ENCODE measurements at places on chromosomes 1 and 21.
A peak's percentile ranks its signal among the peaks of the same experiment; 100 is the strongest.

DNA sequence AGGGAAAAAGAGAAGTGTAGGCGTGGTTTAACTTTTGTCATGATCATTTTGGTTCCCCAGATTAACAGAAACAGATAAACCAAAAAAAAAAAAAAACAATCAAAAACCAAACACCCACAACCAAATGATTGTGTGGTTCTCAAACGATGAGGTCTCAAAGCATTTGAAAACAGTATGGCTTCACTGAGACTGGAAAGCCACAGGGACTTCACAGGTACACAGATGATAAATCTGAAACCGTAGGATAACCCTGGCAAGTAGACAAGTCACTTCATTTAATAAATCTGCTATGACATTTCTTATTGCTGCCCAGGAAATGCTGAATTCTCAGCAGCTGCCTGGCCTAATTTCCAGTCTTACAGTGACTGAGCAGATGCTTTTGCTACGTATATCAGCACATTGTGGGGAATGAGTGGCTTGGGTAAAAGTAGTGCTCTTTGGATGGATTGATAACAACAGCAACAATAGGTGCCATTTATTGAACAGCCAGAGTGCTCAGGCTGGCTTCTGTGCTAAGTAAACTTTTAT, 6.1 kb downstream of the ST6GALNAC3 start:
- peak; percentile 18 for DNase-seq

- no peak for DNase-seq
Observed at GRCh38 chr1:246534114-246534513, 27.0 kb upstream of the SMYD3 start.

DNA sequence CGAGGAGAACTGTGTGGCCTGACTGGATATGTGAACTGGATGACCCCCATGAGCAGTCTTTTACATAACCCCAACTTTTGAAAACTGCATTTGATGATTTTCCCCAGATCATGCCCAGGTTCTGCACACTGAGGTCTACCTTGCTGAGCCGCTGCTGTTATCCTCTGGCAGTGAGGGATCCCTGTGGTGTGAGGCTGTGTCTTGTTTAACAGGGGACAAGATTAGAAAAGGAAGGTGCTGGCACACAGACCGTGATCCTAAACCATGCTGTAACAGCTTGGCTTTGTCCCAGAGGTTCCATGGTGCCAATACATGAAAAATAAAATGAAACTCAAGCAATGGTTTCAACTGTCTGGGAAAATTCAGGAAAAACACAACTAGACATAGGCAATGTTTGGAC, 134.2 kb downstream of the ZZZ3 start:
- DNase-seq, result no peak

GRCh38 chr1:24992761-24993211, 62.7 kb upstream of the RUNX3 start:
- DNase-seq, result no peak

GRCh38 chr1:213287987-213288386, 236.9 kb downstream of the RPS6KC1 start:
- DNase-seq, result no peak

DNA sequence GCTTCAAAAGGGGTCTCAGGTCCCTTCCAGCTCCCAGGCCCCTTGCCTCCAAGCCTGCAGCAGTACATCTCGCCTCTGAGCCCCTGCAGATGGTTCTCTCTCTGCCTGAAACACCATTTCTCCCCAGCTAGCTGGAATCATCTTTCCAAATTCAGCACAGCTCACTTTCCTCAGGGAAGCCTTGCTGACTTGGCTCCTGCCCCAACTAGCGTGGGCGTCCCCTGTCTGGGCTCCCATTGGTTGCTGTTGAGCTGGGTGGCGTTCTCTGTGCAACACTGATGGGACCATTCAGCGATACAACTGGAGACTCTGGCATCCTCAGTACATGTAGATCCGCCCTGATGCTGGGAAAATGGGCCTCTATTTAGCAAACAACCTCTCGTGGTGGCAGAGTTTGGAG, 141.3 kb upstream of the IGSF21 start:
- DNase-seq, result no peak

GRCh38 chr1:27361553-27361952, 5.2 kb downstream of the MAP3K6 start:
- DNase-seq, result no peak

- DNase-seq, result peak; percentile 56
Observed at GRCh38 chr1:63892632-63893395, 119.0 kb downstream of the ROR1 start.

DNA sequence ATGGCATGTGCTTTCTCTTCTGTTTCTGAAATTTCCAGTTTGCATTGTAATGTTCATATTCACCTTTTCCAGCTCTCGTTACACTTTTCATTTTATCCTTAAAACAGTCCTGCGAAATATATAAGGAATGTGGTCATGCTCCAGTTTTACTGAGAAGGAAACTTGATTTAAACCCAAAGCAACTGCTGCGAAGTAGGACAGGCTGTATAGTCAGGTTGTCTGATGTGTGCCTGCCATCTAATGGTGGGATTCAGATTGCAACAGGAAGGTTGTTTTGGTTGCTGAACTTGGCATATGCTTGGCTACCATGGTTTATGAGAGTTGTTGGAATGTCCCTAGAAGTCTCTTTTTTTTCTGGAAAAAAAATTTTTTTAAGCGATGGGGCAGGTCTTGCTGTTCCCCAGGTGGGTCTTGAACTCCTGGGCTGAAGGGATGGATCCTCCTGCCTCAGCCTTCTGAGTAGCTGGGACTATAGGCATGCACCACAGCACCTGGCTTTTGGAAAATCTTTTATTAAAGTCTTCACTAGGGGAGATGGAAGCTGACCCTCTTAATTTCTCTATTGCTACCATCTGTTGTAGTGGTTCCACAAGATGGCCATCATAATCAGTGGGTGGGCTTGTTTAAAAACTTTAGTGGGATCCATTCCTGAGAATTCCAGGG, 86.9 kb downstream of the UCK2 start:
- DNase-seq, result peak; percentile 81

DNA sequence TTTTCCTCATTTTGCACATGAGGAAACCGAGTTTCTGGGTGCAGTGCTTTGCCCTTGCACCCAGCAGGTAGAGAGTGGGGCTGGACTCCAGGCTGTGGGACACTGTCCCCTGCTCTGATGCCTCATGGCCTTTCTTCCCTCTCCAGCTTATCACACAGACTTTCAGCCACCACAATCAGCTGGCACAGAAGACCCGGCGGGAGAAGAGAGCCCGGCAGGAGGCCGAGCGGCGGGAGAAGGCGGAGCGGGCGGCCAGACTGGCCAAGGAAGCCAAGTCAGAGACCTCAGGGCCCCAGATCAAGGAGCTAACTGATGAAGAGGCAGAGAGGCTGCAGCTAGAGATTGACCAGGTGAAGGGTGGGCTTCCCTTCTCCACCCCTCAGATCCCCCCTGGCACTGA, 19.0 kb downstream of the KDF1 start:
- no peak for DNase-seq

DNA sequence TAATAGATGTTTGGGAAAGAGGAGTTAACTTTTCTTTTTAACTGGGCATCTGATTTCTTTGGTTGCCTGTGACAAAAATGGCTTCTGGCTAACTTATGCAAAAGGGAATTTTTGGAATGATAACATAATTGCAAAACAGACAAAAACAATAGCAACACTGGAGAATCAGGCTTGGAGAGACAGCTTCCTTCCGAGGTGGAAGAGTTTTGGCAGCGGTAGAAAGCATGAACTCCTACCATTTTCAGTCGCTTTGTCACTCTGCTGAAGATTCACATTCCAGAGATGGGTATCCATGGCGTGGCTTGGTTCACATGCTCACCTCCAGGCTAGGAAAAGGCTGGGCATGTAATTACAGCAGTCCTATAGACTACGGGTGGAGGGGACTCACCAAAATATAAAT, 17.2 kb upstream of the FGGY start:
- no peak for DNase-seq

GRCh38 chr1:59237900-59238299, 59.0 kb upstream of the FGGY start:
- no peak for DNase-seq

- peak; percentile 45 for DNase-seq
Observed at GRCh38 chr1:232690285-232690935, 60.5 kb upstream of the SIPA1L2 start.

DNA sequence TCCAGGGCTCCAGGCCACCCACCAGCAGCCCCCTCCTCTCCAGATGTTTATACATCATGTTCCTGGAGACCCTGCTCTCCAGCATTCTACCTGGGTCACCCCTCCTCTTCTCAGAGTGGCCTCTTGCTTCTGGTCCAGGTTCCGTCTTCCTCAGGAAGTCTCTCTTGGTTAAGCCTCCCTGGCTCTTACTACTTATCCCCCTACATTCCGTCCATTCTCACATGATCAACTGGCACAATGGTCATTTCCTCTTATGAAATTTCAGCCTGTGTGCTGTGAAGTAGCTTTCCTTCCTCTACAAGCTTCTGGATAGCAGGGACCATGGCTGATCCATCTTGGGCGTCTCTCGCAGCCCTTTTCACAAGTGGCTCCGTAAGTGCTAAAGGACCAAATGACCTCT, 33.9 kb upstream of the ATP2B4 start:
- DNase-seq, result peak; percentile 43

GRCh38 chr1:228370439-228370940, 36.1 kb downstream of the TRIM11 start:
- DNase-seq, result no peak

DNA sequence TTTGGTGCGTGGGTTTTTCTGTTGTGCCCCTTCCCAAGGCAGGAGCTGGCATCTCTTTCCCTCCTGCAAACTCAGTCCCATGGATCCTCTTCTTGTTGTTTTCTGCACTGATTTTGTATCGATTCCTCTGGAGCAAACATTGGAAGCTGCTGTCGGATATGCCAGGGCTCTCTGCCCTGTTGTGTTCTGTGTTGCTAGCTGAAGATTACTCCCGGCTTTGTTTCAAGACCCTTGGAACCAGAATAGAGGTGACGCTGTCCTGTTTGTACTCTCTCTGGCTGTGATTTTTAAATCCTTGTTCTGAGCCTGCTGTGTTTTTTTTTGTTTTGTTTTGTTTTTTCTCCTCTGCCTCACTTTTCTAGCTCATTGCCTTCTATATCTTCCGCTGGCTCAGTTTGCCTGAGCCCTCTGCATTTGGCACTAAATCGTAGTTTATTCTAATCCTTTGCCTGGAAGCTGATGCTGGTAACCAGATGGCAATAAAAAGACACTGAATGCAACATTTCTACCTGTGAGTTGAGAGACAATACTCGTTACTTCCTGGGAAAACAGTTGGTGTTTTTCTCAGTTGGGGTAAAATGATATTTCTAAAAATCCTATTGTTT, 67.0 kb downstream of the BACH1 start:
- no peak for DNase-seq

DNA sequence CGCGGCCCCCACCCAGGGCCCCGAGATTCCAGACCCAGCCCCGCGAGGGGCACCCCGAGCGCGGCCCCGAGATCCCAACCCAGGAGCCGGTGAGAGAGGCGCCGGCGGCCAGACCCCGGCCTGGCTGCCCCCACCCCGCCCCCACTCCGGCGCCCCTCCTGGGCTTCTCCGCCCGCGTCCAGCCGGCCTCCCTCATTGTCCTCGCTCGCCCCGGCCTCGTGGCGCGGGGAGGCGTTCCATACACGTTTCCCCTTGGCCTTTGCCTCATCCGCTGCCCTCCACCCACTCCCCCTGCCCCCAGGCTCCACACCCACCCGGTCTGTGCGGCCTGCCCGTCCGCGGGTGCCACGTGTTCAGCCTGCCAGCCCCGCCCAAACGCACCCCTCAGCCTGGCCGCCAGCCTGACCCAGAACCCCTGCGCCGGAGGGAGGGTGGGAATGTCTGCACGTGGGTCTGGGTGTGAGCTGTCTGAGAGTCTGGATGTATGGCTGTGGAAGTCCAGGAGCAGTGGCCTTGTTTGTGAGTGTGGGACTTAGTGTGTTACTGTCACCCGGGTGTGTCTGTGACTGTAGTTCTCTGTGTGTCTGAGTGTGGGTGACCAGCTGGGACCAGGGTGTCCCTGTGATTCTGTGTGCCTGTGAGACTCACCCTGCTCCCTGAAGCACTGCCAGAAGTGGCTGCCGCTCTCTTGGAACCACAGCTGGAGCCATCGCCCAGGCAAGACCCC, 681 bp downstream of the B4GALT2 start:
- peak; percentile 72 for DNase-seq

DNA sequence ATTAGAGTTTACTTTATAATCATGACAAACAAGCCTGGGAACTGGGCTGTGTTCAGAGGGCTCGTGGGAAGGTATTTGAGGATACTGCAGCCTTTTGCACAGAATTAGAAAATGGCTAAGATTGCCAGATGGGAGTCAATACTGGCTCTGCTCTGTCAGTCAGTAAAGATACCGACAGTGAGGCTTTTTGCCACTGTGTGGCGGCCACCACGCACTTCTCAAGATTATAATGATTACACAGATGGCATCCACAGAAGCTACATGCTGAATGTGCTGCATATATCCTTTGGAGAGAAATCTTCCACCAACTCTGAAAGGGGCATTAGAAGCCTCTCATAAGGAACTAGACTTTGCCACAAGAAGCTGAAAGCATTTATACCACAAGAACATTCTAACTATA, 213.4 kb upstream of the PTBP2 start:
- DNase-seq, result no peak

DNA sequence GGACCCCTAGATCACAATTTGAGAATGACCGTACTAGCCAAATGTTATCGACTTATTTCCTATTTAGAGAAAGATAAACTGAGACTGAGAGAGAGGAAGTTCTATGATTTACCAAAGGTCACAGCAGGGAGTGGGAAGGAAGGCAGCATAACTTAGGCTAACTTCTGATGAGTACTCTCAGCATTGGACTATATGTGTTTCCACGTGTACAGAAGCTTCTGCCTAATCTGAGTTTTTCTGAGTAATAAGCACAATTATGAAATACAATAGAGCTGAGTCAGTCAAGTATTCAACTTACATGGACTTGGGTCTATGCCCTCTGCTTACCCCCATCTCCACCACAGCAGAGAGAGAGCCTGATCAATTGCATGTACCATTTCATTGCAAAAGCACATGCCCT, 88.1 kb upstream of the HIVEP3 start:
- DNase-seq, result peak; percentile 62

DNA sequence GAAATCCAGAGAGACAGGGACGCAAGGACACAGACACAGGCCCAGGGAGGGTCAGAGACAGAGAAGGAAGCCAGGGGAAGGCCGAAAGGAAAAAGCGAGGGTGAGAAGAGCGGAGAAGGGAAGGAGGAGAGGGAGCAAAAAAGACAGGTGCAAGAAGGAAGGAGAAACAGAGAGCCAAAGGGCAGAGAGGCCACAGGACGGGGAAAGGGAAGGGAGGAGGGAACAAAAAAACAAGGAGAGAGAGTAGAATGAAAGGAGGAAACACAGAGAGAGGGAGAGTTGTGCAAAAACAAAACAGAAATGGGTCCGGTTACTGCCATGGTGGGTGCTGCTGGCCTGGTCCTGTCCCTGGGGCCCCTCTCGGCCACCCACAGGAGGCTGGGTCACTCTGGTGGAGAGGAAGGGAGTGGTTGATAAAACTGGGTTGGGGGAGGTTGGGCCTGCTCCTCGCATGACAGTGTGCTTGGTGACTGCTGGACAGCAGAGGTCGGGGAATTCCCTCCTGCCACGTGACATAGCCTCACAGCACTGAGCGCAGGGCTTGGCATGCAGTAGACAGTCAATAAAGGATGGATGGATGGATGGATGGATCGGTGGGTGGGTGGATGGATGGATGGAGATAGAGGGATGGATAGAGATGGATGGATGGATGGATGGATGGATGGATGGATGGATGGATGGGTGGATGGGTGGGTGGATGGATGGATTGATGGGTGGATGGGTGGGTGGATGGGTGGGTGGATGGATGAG, 64.8 kb downstream of the RAP1GAP start:
- no peak for DNase-seq
